Smooth muscle cell of the pulmonary artery (primary cell): ENCODE measurements at places on chromosomes 6 and 20. TPM values are rescaled to one million over a fixed set of nuclear protein-coding genes. Genes with fewer than 3 reads are reported as not detected.

The SYTL3 gene
- 1.8 and 2.0 TPM in 2 replicates for total RNA-seq

The MUC22 gene
- total RNA-seq: not detected in 2 replicates

The GSTA5 gene
- not detected in 2 replicates for total RNA-seq

The MYBL2 gene
- 1.3 and 2.4 TPM in 2 replicates for total RNA-seq

The TRMT6 gene
- total RNA-seq: 5.0 and 9.0 TPM in 2 replicates

The LRRC73 gene
- total RNA-seq: 0.78 and 1.4 TPM in 2 replicates
